NCI-H82 (cell line): ENCODE measurements at places on chromosomes 3 and 15.

- DNase-seq = peak; percentile 75
Measured at GRCh38 chr3:156674911-156675829, 780 bp downstream of the TIPARP start.

DNA sequence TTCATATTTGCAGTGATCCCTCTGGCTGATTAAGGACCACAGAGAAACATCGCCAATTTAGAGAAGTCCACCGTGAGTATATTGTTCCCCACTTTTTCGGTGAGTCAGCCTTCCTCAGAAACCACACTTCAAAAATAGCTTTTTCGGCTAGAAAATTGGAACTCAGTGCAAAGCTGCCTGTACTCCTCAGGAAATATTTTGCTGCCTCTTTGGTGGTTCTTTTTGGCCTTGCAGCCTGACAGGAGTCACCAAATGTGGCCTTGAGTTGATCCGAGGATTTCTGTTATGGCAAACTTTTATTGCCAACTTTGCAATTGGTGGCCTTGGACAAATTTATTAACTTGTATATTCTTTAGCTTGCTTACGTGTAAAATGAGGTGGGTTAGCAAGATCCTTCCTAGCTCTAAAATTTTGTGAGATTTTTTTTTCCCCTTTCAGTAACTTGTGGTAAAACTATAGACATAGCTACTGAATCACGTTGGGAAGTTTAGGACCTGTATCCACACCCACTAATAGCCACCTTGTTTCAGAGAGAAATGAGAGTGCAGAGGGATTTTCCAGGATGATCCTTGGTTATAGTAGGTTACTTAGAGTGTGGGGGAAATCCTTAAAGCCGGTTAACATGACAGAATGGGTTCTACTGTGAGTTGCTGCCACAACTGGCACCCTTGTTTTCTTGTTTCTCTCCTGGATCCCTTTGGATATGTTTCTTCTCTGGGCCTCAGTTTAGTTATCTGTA, 9.9 kb downstream of the ARL6IP5 start:
- DNase-seq = peak; percentile 82

DNA sequence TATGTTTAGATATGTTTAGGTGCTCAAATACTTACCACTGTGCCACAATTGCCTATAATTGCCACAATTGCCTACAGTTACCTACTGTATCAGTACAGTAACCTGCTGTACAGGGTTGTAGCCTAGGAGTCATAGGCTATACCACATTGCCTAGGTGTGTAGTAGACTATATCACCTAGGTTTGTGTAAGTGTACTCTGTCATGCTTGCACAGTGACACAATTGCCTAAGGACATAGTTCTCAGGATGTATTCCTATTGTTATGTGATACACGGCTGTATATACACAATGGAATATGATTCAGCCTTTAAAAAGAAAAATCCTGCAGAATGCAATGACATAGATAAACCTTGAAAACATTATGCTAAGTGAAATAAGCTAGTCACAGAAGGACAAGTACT, 264.8 kb downstream of the RAP2B start:
- no peak for DNase-seq

GRCh38 chr3:29594261-29594660, 313.4 kb downstream of the RBMS3 start:
- DNase-seq = no peak

GRCh38 chr15:92392462-92392861, 1.2 kb upstream of the ST8SIA2 start:
- DNase-seq = peak; percentile 56

GRCh38 chr3:194843556-194843955, 157.9 kb downstream of the FAM43A start:
- DNase-seq = no peak

- no peak for DNase-seq
Measured at GRCh38 chr15:39783244-39783820, 691 bp upstream of the FSIP1 start.

DNA sequence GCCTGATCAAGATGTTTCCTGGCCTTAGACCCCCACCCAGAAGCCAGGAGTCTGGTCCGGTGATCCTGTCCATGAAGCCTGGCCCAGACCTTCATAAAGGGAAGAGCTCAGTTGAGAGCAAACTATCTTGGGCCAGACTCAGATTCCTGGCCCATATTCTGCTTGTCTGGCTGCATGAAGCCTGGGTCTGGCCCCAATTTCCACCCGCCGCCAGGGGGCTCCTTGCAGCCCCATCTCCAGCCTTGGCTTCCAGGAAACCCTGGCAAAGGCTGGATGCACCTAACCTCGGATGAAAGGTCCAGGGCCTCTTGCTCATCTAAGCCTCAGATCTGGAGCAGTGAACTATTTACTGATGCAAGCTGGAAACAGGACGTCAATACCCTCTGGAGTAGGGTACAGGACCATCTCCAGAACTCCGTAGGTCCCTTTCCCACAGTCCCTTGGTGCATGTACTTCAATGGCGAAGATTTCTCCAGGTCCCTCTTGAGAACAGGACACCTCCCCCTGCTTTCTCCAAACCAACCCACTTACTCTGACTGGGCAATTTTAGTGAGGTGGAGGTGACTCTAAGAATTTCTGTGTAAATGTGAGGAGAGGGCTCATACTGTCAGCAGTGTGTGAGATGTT, 5.6 kb downstream of the FOXL2 start:
- DNase-seq = peak; percentile 79

DNA sequence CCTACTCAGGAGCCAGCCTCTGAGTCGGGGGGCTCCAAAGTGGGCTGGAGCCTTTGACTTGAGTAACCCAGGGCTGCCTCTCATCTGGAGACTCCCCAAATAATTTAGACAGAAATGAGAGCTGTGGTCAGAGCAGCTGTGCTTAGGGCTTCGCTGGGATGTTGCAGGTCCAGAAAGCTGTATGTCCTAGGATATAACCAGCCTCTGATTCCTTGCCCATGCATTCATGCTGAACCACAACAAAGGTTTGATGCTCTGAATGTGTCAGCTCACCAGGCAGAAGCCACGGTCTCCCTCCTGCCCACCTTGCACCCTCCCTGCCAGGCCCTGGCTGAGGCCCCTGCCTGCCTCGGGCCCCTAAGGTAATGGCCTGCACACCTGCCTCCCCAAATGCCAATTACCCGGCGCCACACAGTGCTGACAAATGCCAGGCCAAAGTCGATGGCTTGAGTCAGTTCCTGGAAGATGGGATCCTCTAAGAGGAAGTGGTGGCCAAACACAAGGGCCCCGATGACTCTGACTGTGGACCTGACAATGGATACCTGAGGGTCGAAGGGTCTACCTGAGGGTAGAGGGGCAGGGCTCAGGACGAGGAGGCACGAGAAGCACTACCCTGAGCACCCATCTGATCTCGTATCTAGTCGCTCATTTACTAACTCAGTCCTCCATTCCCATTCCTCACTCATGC, 21.7 kb upstream of the PARL start:
- DNase-seq = no peak

DNA sequence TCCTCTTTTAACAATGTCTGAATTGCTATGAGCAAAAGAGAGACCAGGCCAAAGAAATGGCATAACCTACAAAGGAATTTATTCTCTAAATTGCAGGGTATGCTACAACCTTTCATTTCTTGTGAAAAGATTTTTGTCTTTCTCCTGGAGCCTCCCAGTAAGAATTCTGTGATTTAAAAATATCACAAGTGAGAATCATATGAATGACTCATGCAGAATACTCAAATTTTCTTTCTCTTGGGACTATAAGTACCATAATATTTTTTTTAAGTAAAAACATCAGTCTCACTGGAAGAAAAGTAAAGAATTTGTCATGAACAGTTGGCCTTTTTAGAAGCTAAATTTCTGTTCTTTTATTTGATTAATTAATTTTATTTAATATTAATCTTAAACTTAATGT, 26.3 kb downstream of the SYNPR start:
- no peak for DNase-seq

DNA sequence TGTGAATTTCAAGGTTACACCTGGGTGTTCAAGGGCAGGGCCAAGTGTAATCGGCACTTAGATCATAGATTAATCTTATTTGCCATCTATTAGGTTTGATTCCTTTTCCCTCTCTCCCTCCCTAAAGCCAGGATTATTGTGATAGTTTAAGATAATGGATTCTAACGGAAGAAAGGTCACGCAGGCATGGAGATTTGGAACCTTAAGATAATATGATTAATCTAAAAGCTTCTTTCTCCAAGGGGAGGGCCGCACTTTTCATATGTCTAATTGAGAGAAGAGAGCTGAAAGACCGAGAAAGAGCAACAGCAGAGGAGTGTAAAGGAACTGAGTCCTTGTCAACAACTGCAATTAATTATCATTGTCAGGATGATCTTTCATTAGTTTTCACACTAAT, 858.8 kb upstream of the NR2F2 start:
- peak; percentile 99 for DNase-seq

GRCh38 chr3:61669668-61670299, 108.4 kb downstream of the PTPRG start:
- DNase-seq = peak; percentile 38

DNA sequence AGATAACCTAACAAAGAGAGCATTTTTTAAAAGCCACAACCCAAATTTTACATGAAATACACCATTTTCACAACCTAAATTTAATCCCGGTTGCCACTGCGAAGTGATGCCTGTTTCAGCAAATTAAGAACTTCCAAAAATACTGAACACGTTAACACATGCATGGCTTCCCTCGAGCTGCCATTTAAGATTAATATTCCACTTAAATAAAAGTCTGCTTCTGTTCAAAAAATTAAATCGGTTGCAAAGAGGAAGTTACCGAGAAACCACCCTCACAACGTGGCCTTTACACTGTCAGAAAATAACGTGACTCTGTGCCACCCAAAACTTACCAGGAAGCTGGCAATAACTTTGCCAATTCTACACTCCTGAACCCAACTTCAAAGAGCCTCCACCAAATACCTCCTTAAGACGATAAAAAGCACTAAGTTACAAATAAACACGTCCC, 1.2 kb downstream of the TBL1XR1 start:
- peak; percentile 61 for DNase-seq

DNA sequence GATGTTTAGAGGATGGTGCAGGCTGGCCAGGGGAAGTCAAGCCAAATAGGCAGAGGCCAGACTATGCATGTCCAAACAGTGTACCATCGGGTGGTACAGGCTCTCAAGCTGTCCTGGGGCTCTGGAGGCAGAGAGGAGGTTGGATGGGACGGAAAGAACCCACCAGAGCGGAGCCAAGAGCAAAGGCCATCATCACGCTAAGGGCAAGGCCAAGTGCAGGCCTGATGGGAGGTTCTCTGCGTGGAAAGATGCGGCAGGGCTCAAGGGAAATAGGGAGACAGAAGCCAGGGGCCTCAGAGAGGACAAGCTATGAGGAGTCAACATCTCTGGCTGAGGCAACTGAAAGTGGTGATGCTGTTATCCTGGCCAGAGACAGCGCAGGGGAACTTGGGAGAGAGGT, 102.7 kb downstream of the ASB7 start:
- DNase-seq = no peak

DNA sequence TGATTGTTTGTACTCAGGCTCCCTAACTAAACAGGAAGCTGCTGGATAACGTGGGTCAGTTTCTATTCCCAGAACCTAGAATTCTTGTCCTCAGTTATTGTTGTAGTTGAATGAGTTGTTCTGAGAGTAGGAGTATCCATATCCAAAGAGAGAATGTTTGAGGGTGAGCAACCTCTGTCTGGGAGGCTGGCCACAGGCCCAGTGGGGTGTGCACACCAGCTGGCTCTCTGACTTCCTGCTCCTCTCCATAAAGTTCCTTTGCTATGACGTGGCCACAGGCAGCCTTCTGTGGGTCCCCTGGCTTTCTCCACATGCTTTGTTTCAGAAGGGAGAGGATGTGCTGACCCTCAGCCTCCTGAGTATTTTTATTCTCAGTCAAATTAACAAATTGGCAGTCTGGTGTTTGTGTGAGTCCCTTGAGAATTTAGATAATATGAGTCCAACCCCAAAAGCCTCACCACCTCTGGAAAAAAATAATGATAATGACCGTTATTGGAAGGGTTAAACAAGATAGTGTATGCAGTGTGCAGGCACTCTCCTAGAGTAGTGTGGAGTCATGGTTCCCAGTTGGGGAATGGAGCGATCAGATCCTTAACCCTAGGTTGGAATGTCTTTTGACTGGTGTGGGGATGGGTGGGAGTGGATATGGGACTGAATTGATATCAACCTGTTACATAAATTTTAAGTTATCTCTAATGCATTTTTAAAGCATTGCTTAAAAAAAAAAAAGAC, 47.6 kb upstream of the MED12L start:
- no peak for DNase-seq

DNA sequence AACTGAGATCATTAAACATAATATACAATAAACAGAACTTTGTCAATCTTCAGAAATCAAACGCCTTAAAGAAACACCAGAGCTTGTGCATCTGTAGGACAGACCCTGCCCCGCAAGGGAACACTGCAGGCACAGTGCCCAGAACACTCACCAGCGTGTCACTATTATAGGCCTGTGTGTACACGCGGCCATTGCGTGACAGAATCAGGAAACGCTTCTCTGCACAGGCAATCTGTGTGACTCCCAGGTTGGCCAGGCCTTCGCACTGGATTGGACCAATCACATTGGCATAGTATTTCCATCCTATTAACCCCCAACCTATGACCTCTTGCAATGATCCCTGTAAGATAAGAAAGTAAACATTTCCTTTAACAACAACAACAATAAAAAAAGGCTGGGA, 52.9 kb downstream of the HERC2 start:
- DNase-seq = no peak

DNA sequence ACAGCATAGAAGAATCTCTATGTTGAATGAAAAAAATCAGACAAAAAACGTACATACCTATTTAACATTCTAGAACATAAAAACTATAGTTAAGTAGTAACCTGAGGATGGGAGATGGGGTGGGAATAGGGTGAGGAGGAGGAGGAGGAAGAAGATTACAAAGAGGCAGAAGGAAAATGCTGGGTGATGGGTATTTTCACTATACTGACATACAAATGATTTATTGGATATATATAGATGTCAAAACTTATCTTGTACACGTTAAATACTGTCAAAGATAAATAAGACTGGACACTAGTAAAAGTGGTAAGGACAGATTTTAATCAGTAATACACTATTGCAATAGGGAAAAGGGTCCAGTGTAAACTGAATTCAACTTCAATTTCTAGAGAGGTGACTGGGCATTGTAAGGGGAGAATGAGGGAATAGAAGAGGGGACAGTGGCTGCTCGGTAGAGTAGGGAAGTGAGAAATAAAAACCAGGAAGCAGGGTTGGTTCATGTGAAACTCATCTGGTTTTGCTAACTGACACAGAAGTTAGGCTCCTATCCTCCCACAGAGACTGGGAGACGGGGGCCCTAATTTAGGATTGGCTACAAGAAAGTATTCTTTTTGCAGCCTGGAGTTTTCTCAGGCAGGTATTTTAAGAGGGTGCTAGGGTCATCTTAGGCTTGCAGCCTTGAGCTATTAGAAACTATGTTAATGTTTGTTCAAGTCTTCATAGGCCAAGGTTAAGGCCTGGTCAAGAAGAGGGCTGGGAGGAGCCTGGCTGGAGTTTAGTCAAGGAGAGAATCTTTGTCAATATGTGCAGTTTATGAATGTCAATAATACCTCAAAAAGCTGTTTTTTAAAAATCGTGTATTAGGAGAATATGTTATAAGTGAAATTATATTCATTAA, 15.0 kb upstream of the C15orf61 start:
- no peak for DNase-seq

GRCh38 chr3:119933207-119933606, 151.3 kb downstream of the NR1I2 start:
- no peak for DNase-seq

- DNase-seq = peak; percentile 67
Measured at GRCh38 chr15:34808016-34808415, 12.7 kb upstream of the ACTC1 start.
